ENCODE measurements at places on chromosomes 5 and 9.

GRCh38 chr9:126612813-126613641 is 701 bp upstream of the LMX1B start:
- no peak for DNase-seq

DNA sequence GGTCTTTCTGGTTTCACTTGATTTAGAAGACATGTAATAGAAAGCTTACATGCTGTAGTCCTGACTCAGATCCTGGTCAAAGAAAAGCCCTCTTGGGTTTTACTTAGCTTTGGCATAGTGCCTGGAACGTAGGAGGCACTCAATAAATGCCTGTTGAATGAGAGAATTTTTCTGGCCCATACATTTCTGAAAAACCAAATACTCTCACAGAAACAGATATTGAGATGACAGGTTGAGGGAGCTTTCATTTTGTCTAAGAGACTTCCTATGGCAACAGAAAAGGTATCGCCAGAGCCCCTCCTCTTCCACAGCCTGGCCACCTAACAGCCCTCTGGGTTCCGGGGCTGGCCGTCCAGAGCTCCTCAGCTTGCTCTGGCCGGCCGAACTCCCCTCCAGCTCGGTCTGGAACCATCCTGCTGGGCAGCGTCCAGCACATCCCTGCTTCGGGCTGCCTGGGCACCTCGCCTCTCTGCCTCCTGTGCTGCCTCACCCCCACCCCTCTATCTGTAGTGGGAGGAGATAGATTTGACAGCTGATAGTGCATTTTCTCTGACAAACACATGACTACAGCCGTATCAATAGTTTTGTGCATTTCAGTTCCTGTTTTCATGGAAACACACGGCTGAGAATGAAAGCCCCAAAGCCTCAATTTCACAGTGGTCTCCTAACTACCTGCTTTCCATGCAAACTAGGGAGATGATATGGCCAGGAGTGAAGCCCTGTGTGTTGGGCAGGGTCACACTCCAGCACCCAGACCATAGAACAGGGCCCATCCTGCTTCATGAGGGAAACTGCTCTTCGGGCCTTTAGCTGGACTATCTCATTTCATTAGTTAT is 1.1 kb downstream of the IL4 start:
- DNase-seq, result no peak

- no peak for DNase-seq
Measured at GRCh38 chr9:7592321-7593316, 207.0 kb downstream of the DMAC1 start.

DNA sequence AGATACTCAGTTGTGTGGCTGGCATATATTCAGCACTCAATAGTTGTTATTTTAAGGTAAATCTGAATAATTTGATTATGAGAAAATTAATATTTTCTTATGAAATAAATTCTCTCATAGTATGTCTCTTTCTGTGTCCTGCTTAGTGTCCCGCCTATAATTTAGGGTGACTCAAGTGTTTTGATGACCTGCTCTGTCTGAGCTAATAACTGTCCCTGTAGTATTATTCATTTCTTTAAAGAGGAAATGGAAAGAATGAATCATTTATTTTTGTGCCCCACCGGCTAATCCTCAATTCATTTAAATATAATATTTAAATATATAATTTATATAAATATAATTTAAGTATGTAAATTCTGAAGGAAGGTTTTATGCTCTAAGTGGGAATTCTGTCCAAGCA is 4.1 kb downstream of the SLC1A1 start:
- no peak for DNase-seq

GRCh38 chr5:33371660-33372059 is 69.1 kb upstream of the TARS1 start:
- no peak for DNase-seq

DNA sequence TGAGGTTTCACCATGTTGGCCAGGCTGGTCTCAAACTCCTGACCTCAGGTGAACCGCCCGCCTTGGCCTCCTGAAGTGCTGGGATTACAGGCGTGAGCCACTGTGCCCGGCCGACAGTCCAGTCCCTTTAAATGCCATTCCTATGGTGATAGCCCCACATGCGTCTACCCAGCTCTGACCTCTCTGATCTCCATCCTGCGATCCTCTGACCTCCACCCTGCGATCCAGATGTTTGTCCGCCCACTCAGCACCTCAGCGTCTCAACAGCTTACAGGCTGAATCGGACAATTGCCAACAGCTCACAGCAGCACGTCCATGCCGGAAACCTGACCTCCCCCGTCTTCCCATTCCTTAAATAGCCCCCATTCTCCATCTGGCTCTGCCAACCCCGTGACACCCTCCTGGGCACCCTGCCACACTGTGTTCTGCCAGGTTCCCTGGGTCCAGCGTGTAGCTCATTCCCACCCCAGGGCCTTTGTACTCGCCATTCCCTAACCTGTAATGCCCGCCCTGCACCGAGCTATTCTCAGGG is 44.0 kb upstream of the RNU6ATAC start:
- no peak for DNase-seq

- DNase-seq, result no peak
Measured at GRCh38 chr9:87431837-87432236, 65.8 kb upstream of the DAPK1 start.

GRCh38 chr5:176134529-176135223 is 103.5 kb upstream of the SIMC1 start:
- DNase-seq, result no peak

Measured in activated effector memory CD4-positive, alpha-beta T cell treated with Interleukin-2 at 50 U/mL for 16 hours (primary cell).